ENCODE measurements at places on chromosomes 7 and 10.
A peak's percentile ranks its signal among the peaks of the same experiment; 100 is the strongest.

DNA sequence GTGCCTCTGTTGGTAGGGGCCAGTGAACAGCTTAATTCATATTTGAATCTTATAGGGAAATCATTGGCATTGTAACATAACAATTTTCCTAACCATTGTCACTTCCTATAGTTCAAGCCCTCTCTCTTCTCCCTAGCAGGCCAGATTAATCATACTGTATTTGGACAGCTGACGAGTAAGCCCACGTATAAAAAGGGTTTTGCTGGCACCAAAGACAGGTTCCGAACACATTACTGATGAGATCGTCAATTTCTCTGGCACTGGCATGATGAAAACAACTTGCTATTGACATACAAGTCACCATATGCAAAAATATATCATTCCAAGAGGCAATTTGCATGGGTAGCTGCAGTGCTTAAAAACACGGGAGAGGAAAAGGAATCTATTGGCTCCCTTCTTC, 891.1 kb upstream of the AUTS2 start:
- DNase-seq, result no peak

- no peak for DNase-seq
Observed at GRCh38 chr7:101676956-101677355, 47.9 kb upstream of the MYL10 start.

DNA sequence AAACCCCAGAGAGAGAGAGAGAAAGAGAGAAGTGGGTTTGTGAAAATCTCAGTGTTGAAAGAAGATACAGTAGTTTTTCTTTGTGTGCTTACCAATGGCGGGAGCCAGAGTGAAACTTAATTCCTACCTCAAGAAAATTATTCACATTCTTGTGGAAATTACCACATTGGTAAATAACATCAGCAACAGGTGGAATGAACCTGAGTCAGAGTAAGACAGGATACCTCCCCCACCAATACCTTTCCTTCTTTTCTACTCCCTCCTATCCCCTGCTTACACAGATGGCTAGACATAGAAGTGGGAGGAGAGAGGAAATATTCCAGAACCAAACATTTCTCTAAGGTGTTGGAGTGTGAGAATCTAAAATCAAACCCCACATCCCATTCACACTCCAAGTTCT, 793.9 kb downstream of the SORCS3 start:
- DNase-seq, result no peak

DNA sequence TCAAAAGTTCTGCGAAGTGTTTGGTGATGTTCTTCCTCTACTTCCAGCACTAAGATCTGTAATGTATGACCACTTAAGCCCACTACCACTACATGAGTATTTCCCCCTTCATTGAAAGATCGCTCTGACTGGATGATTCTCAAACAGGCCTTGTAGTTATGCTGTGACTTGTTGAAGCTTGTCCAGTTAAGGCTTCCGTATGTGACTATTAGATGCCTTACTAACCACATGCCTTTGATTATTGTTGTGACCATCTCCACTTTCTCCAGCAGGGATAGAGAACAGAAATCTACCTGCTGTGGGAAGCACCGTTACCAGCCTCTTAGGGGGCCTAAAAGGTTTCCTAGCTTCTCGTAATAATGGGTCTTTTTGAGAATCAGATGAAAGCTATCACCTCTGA, 81.1 kb downstream of the NOC3L start:
- no peak for DNase-seq

GRCh38 chr10:43599333-43599732, 6.9 kb upstream of the ZNF485 start:
- no peak for DNase-seq

DNA sequence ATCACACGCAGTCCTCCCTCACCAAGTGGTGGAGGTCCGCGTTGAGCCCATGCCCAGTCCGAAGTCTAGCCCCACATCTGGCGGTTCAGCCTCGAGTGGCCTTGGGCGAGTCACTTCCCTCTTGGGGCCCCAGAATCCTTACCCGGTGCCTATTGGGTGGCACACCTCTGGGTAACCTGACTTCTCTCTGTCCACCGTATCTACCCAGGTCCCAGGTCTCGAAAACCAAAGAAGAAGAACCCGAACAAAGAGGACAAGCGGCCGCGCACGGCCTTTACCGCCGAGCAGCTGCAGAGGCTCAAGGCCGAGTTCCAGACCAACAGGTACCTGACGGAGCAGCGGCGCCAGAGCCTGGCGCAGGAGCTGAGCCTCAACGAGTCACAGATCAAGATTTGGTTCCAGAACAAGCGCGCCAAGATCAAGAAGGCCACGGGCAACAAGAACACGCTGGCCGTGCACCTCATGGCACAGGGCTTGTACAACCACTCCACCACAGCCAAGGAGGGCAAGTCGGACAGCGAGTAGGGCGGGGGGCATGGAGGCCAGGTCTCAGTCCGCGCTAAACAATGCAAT, 4.3 kb downstream of the EN2 start:
- DNase-seq, result no peak

- DNase-seq, result peak; percentile 11
Observed at GRCh38 chr10:122510326-122510725, 49.0 kb downstream of the HTRA1 start.

DNA sequence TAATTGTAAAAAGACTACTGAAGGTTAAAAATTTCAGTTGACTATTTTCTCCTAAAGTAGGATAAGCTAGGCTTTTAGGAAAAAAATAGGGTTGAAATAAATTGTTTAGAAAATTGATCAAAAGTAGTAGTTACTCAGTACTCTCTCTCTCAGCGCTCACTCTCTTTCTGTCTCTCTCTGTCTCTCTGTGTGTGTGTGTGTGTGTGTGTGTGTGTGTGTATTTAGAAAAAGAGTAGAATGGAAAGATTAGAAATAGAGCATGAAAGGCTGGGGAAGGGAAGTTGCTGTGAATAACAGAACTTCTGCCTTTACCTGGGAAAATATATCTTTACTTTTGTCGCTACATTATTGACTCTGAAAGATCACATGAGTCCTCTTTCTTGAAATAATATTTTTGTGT, 20.6 kb downstream of the ADK start:
- DNase-seq, result no peak

- DNase-seq, result no peak
Observed at GRCh38 chr10:103232131-103232673, 13.5 kb upstream of the RPEL1 start.

- DNase-seq, result no peak
Observed at GRCh38 chr7:32191305-32191704, 121.1 kb upstream of the PDE1C start.

GRCh38 chr7:28996836-28997235, 38.7 kb upstream of the TRIL start:
- no peak for DNase-seq

DNA sequence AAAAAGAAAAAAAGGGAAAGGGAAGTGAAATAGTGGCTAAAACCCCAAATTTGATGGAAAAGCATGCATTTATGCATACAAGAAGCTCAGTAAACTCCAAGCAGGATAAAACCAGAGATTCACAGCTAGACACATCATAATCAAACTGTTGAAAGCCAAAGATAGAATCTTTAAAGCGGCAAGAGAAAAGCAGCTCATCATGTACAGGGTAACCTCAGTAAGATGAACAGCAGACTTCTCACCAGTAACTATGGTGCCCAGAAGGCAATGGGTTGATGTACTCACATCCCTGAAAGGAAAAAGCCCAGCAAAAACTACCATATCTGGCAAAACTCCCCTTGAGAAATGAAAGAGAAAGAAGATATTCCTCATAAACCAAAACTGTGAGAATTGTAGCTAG, 60.4 kb downstream of the TPST1 start:
- no peak for DNase-seq

- DNase-seq, result no peak
Observed at GRCh38 chr7:20331910-20332813, 1.5 kb downstream of the ITGB8 start.

- DNase-seq, result no peak
Observed at GRCh38 chr10:3426190-3426845, 253.7 kb upstream of the PITRM1 start.

GRCh38 chr7:71735961-71736556, 604.1 kb downstream of the GALNT17 start:
- DNase-seq, result peak; percentile 51

- peak; percentile 46 for DNase-seq
Observed at GRCh38 chr7:836429-836828, 4.2 kb downstream of the SUN1 start.

DNA sequence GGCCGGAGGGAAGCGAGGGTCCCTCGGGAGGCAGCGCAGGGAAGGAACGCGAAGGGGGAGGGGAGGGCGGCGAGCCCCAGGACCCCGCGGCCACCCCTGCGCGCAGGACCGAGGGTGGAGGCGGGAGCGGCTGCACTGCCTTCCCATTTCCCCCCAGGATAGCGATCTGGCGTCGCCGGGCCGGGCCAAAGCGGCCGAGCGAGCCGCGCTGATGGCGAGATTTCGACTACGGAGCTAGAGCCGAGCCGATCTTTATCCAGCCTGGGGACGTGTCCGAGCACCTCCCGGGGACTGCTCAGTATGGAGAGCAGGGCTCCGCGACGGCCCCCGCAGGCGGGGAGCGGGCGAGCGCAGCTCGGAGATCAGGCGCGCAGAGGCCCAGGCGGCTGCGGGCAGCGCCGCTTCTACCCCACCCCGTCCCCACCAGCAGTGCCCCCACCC, 590 bp upstream of the CRTAC1 start:
- no peak for DNase-seq

Measured in Right ventricle myocardium superior (tissue), 1 donor.